ENCODE measurements at places on chromosomes 4 and X.

- DNase-seq = no peak
These were observed 101.5 kb downstream of the PDGFC start for GRCh38 chr4:156870131-156870530.

GRCh38 chrX:136259543-136259942 is 8.3 kb upstream of the MAP7D3 start:
- DNase-seq = no peak

DNA sequence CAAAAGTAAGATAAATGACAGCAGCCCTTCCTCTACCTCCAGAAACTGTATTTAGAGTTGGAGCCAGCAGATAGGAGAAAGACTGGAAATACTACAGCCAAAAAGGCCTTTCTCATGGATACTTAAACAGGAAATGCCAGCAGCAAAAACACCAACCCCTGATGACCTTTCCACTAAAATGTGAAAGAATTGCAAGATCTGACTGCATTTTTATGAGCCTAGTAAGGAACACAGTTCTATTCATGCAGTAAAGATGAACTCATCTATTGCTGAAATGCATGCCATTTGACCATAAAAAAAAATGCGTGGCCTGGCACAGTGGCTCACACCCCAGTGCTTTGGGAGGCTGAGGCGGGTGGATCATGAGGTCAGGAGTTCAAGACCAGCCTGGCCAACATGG is 19.9 kb downstream of the ABCG2 start:
- no peak for DNase-seq

- no peak for DNase-seq
These were observed 2.2 kb downstream of the SRP72 start for GRCh38 chr4:56469489-56470210.

DNA sequence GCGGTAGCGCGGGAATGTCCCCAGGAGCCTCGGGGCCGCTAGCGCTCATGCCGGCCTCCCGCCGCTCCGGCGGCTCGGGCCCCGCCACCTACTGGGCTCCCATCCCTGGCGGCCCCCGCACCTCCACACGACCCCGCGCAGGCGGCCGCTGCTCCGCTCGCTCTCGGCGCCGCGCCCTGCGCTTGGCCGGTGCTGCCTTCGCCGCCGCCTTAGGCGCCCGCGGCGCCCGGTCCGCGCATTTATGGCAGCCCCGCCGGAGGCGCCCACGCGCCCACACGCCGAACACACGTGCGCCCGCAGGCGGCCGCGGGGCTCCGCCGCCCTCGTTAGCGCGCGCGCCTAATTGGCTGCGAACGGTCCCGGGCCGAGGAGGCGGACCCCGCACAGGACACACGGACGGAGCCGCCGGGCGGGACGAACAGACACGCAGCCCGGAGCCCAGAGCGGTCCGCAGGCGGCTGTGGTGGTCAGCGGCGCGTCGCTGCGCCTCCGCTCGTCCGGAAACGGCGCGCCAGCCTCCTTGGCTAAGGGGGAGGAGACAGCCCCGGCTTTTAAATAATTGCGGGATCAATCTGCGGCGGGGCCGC is at the start of gene NKX1-1:
Gene NKX1-1, minus strand, starts transcription at position 49 of the 587 bp plus-strand sequence. Its CDS starts 0 bp downstream, at position 49.
- peak; percentile 41 for DNase-seq

GRCh38 chr4:2320152-2320551 is 58.2 kb upstream of the MXD4 start:
- DNase-seq = no peak

- DNase-seq = no peak
These were observed at the start of gene XAGE2 for GRCh38 chrX:52368368-52369055. TSS of gene XAGE2 (plus strand) at chrX:52369021. CDS start at chrX:52370015, 994 bp downstream.

DNA sequence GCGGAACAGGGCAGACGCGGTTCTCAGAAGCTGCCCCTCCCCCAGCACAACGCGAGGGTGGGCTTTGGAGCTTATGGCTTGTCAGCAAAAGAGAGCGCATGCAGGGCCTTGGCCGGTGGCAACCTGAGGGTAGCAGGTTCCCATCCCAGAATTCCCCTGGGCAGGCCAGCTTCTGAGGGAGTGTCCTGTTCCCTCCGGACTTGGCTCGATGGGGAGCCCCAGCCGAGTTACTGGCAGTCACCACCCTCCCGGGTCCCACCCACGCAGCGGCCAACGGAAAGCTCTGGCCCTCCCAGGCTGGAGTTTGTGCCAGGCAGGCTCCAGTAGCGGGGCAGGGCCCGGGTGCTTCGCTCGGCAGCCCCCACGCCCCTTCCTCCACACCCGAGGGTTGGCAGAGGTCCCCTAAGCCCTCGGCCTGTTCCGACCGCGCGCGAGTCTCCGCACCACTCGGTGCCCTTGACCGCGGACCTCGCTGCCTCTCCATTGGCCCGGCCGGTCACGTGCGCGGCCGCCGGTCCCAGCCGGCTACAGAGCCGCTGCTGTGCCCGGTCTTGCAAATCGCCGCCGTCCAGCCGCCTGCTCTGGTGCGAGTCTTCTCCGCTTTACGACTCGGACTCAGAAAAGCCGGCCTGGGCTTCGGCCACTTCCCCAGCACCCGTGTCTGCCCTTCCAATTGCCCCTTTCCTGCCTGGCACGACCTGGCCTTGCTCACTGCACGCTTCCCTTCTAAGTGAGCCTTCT is 20.9 kb upstream of the MTM1 start:
- DNase-seq = peak; percentile 92

DNA sequence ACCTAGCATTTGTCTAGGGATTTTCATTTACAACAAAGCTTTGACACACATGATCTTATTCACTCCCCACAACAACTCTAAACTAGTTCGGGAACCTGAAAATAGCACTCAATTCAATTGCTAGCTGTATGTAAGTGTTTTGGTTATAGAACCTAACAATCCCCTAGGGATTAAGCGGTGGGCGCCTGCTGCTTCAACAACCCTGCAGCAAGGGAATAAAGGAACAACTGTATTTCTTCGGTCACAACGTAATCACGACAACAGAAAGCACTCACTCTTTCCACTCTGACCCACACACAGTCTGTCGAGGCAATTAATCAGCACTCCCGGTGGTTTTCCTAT is 674 bp upstream of the DIAPH2 start:
- no peak for DNase-seq

DNA sequence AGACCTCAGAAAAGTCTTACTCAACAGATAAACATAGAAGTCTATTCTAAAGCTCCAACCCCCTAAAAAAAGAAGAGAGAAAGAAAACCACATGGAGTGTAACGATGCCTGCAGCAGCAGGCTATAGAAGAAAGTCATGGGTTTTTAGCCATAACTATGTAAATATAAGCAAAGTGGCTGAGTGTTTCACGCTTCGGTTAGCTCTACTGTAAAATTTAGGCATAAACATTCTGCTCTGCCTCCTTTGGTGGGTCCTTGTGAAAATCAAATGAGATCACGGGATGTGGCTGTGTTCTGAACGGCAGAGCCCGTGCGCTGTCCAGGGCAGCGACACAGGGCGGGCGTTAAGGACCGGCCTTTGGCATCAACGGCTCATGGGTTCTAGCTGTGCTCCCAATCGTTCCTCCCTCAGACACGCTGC is 78.4 kb downstream of the IRF2 start:
- DNase-seq = no peak

DNA sequence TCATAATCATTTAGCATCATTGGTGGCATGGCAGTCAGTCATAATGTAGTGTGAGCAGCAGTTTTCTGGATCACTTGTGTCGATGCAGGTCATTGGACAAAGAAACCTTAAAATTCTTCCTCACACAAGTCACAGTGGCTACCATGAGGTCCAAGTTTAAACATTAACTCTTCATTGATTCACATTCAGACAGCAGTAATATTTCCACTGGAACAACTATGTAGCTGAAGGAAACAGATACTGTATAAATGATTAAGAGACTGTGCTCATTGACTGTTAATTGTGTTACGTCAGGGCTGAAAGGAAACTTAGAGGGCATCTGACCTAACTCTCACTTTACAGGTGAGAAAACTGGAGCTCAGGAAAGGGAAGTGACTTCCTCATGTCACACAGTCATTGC is 261.8 kb downstream of the KLHL13 start:
- no peak for DNase-seq

GRCh38 chrX:25427873-25428555 is 412.2 kb upstream of the ARX start:
- no peak for DNase-seq

DNA sequence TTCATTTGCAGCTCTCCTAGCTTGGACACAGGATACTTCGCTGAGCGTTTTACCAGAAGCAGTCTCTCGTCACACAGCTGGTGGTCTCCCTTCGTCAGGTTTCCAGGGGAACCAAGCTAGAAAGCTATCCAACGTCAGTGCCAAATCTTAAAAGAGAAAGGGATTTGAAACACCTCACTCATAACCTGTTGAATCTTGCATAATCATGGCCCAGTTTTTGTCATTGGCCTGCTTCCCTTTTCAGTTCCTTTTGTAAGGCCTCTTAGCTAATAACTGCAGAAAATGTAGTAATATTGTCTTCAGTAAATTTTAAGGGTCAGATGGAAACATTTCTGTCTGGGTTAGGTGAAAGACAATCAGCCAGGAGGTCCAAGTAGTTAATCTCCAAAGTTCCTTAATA is 22.0 kb downstream of the RAB39B start:
- DNase-seq = no peak

DNA sequence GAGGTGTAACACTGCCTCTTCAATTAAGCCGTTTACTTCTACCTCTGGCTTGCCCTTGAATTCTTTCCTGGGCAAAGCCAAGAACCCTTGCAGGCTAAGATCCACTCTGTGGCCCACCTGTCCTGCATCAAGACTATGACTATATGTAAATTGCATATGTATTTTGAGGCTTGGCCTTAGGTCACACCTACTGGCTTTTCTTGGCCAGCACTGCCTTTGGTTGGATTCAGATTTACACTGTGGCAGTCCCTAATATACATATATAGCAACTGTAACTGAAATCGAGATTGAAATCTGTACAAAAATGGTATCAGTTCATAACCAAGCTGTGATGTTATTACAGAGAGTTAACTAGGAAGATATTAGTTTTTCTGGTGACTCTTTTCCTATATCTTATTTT is 151.5 kb downstream of the CFAP47 start:
- no peak for DNase-seq

DNA sequence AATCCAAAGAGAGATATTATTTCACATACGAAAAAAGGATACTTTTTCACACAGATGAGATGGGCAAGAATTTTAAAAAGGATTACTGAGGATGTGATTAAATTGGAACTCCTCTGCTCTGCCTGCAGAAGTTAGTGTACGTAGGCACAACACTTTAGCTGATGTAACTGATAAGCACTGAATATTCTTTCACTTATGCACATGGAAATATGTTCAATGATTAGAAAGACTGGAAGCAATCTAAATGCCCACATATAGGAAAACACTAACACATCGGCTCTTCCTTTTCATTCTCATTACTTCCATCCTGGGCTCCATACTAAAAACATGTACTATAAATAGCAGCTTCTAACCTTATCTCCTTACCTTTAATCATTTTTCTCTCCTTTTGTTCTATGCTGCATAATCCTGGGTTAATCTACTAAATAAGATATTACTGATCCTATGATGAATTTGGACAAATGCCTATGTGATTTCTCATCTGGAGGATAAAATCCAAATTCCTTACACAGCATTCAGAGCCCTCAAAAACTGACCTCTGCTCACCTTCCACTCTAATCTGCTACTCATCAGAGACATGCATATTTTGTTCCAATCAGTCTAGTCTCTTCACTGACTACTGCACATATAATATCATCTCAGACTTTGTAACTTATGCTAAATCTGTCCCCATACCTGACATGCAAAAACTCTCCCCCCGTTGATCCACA is 197.8 kb downstream of the PDGFC start:
- DNase-seq = no peak

- no peak for DNase-seq
These were observed 4.3 kb downstream of the FGFRL1 start for GRCh38 chr4:1015746-1016145.

GRCh38 chr4:31877429-31877828 is 1157.3 kb downstream of the PCDH7 start:
- DNase-seq = no peak

DNA sequence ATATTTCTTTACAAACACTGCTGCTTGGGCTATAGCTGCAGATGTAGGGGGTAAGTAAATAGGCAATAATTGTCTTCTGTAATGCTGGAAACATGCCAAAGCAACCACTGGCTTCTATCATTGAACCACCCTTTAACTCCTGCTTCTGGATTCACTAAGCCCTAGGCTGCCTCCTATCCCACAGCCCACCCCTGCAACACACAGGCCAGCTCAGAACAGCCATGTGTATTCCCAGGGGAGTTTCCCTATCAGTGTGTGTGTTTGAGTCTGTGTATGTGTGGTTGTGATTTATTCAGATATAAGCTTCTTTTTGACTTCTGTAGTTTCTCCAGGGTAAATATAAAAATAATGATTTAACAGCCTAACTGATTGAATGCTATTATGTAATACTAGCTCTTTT is 291.3 kb downstream of the PCDH10 start:
- no peak for DNase-seq

- DNase-seq = no peak
These were observed 1.3 kb upstream of the PDHA1 start for GRCh38 chrX:19342331-19342906.

DNA sequence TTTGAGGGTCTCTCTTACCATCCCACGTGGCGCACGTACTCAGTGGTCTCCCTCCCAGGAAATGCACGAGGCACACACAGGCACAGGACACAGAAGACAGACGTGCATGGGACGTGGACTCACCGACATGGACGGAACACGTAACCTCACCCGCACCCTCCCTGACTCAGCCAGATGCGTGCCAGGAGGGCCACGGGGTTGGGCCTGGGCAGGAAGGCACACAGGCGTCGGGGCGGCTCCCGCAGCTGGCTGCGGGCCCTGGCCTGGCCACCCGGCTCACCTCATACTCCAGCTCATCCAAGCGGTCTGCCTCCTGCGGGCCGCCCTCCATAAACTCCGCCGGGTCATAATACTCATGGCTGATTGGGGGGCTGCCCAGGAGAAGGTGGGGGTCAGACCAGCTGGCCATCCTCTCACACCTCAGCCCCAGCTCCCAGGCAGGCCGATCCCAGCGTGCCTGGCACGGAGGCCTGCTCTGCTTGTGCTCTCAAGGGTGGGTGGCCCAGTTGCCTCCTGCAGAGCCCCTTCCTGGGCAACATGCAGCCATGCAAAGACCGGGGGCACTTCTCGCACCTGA is 12.6 kb downstream of the SSR4 start:
- DNase-seq = no peak

- no peak for DNase-seq
These were observed 1535.9 kb upstream of the IGFBP7 start for GRCh38 chr4:58646126-58646525.

DNA sequence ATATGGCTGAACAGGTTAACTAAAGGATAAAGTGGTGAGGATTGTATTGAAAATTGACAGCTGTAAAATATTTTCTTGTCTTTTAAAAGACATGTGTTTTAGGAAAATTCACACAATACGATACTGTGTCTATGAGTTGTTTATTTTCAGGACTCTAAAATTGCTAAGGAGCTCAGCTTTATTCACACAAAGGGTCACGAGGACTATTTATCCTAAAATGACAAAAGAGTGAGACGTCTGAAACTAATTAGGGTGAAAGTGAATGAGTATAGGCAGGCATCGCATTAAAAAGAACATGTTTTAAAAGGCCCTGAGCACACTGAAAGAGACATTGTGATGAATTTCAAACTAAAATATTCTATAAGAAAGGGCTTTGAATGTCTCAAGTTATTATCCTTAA is 304.7 kb downstream of the SH2D1A start:
- no peak for DNase-seq

Data from right cardiac atrium (tissue), 5 donors.